ENCODE measurements at places on chromosomes 6 and 20. TPM values are rescaled to one million over a fixed set of nuclear protein-coding genes. Genes with fewer than 3 reads are reported as not detected.

GRCh38 chr6:82072751-82073150 lies 174.8 kb downstream of the IBTK start:
- DNase-seq: no peak

Gene FABP7
- total RNA-seq: not detected

Gene NHSL1
- 13.3 TPM for total RNA-seq

- peak; percentile 15 for DNase-seq
Measured at GRCh38 chr20:17995967-17996819, 27.4 kb downstream of the MGME1 start.

DNA sequence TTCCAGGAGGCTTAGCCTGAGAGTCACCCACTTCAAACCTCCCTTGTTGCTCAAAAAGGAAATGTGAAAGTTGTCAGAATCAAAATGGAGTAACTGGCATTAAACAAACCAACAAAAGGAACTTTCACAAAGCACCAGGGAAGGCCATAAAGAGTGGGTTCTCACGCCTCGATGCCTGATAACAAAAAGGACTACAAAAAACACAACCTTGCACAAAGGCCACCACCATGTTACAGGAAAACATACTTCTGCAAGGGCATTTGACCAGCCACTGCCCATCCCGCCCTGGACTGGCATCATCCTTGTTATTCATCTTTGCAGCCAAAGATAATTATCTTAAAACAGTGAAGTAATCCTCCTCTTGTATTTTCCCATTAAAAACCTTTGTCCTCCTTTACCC lies 34.8 kb downstream of the RNASET2 start:
- no peak for DNase-seq

GRCh38 chr6:8414844-8415243 lies 20.5 kb downstream of the SLC35B3 start:
- DNase-seq: no peak

GRCh38 chr6:34518669-34519365 lies 37.3 kb downstream of the SPDEF start:
- DNase-seq: no peak

Gene OR12D3
- total RNA-seq: not detected

GRCh38 chr6:167079853-167080297 lies 43.0 kb upstream of the CCR6 start:
- no peak for DNase-seq

Gene SIRPB2
- 11.0 TPM for total RNA-seq

GRCh38 chr6:106272287-106272686 lies 53.3 kb downstream of the ATG5 start:
- no peak for DNase-seq

GRCh38 chr6:36724514-36725390 lies 27.1 kb downstream of the RAB44 start:
- peak; percentile 27 for DNase-seq

DNA sequence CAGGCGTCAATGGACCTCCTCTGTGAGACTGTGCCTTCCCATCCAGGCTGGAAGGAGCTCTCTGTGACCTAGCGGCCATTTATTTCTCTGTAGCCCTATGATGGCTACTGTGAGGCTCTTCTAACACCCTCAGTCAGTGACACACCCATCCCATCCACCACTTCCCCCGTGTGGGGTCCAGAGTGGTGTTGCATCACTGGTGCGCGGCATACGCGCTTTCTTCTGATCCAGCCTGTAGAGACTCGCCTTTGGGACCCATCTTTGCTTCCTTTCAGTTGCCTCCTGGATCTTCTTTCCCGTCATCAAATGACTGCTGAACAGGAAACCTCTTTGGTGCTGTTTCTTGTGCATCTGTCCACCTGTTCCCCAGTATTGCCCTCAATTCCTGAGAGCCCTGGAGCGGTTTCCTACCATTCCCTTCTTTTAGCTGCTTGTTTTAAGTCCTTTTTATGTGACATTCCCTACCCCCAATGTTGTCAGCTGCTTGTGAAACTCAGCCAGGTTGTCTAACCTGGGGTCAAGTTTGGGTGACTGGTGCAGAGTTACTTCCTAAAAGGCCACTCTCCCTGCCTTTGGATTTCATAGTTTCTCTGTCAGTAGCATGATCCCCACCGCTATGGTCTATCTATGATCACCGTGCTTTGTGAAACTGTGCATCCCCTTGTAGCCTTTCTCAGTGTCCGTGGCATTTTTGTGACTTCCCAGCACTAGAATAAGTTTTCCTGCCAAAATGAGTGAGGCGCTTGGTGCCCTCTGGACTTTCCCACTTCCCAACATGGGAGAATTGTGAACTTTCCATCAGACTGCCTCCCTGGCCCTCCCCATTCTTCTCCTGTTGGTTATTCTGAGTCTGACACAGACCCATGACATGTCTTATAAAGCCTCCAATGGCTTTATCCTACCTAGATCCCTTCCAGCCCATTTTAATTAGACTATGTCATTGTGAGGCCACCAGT lies 5.7 kb downstream of the PRR3 start:
- no peak for DNase-seq

- no peak for DNase-seq
Measured at GRCh38 chr6:134358320-134358719, 40.4 kb upstream of the SGK1 start.

Gene HLA-DQA2
- total RNA-seq: 1.4 TPM

Gene ARG1
- not detected for total RNA-seq

Gene KHDC1L
- not detected for total RNA-seq

DNA sequence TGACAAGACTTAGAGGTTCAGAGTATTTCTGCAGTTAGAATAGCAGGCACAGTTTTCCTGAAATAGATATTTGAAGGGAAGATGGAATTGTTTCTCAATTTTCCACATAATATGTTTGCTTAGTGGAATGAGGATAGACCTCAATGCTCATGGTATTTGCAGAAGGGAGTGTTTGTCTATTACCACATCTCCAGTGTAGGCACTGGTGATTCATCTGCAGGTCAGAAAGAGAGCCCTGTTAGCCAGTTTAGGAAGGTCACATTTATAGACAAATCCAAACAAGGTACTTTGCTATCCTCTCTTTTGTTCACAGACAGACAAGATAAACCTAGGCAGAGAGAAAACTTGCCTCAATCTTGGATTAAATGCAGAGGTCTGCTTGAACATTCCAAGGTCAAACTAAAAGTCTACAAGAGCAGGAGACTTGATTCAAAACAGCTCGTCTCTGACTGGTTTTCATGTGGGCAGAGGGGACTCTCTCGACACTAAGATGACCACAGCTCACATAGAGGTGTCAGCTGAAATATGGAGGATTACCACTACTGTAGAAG lies 22.8 kb downstream of the ISM1 start:
- no peak for DNase-seq

Gene CENPW
- not detected for total RNA-seq

Gene MDC1
- 16.6 TPM for total RNA-seq

GRCh38 chr20:33337119-33337518 lies 54.1 kb downstream of the BPIFB1 start:
- no peak for DNase-seq

DNA sequence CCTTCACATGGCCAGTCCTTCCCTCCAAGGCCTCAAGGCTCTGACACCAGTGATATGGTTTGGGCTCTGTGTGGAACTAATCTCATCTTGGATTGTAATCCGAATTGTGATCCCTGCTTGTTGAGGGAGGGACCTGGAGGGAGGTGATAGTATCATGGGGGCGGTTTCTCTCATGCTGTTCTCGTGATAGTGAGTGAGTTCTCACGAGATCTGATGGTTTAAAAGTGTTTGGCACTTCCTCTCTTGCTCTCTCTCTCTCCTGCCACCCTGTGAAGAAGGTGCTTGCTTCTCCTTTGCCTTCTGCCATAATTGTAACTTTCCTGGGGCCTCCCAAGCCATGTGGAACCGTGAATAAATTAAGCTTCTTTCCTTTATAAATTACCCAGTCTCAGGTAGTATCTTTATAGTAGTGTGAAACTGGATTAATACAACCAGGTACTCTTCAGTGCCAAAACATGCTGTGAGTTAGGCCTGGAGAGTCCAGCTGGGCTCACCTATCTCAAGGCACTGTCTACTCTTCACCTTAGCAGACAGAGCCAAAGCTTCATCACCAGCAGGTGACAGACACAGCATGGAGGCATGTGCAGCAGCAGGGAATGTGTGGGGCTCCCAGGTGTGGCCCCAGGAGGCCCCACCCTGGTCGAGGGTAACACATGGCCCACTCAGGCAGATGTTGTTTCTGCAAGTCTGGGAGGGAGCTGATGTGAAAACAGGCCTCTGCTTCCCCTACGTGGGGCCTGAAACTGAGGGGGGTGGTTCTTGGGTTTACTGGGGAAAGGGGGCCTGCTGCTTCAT lies 97.5 kb upstream of the CDYL start:
- DNase-seq: no peak

GRCh38 chr20:1368448-1369199 lies 24.2 kb downstream of the FKBP1A start:
- no peak for DNase-seq

DNA sequence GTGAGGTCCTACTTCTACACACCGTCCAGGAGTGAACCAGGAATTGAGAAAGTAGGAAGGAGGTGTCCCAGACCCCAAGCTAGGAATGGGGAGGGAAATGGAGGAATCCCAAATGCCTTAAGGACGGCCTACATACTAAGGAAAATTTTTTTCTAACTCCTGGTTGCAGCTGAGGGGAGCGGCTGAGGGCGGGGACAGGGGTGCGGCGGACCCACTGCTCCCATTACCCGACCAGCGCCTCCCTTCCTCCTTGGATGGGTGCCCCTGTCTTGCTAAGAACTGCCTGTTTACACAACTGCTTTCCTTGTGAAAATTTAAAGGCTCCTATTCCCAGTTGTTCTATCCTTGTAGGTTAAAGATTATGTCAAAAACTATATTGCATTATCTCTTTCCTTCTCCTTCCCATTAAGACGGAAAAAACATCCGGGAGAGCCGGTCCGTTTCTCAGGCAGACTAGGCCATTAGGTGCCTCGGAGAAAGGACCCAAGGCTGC lies 699 bp upstream of the HSPA1B start:
- peak; percentile 60 for DNase-seq

Gene FAM184A
- 7.5 TPM for total RNA-seq

GRCh38 chr6:150142097-150142669 lies 661 bp upstream of the PPP1R14C start:
- DNase-seq: no peak

GRCh38 chr20:6709910-6710595 lies 57.4 kb upstream of the BMP2 start:
- no peak for DNase-seq

- DNase-seq: no peak
Measured at GRCh38 chr6:44162876-44163625, 4.4 kb downstream of the CAPN11 start.

- DNase-seq: no peak
Measured at GRCh38 chr6:154632119-154632518, 101.1 kb upstream of the SCAF8 start.

DNA sequence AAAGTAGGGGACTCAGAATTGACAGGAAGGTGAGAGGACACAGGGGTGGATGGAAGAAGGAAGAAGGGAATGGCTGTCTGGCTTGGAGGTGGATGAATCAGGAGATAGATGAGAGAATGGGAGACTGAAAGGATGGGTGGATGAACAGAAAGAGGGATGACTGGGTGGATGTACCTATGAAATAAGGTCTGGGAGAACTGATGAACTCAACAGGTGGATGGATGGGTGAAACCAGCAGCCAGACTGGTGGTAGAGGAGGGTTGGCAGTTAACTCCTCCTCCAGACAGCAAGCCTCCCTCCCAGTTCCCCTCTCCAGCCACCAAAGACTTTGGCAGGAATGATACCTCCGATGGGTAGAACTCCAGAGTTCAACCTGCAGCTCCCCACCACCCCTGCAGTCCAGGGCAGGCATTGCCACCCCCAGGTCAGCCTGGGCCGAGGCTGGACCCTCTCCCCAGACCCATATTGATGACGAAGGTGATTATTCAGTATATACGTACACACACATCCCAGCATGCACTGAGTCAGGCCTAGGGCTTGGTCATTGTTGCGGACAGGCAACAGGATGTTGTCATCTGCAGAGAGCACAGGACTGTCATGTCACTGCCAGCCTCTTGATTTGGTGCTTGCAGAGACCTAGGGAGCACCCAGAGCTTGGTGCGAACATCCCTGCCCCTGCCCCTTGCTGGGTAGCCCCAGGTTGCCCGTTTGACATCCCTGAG lies 2.0 kb downstream of the SUN5 start:
- no peak for DNase-seq

GRCh38 chr6:17015144-17015543 lies 86.7 kb upstream of the STMND1 start:
- no peak for DNase-seq

DNA sequence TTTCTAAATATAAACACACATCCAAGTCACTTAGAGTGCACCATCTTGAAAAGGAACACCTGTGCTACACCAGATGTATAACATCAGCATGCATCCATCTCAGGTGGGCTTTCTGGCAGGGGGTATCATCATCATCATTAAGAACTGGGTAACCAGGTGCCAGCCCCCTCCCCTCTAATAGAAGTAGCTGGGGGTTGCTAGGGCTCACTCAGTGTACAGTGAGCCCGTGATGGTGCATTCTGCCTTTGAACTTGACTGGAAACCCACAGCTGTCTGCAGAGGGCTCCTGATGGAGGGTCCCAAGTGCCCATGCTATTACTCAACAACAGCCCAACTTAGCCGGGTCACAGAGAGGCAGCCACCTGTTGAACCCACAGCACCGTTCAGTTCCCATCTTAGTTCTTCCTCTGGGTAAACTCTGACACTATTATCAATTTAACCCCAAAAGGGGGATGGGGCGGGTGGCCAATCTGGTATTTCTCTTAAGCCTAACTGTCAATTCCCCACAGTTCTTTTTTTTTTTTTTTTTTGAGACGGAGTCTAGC lies 32.7 kb upstream of the CCND3 start:
- DNase-seq: no peak

Gene HSPA1B
- total RNA-seq: 178 TPM

GRCh38 chr20:62925076-62925419 lies 1.3 kb downstream of the DIDO1 start:
- no peak for DNase-seq

Gene KIF25
- not detected for total RNA-seq

GRCh38 chr6:95318137-95318536 lies 259.2 kb upstream of the MANEA start:
- DNase-seq: no peak

DNA sequence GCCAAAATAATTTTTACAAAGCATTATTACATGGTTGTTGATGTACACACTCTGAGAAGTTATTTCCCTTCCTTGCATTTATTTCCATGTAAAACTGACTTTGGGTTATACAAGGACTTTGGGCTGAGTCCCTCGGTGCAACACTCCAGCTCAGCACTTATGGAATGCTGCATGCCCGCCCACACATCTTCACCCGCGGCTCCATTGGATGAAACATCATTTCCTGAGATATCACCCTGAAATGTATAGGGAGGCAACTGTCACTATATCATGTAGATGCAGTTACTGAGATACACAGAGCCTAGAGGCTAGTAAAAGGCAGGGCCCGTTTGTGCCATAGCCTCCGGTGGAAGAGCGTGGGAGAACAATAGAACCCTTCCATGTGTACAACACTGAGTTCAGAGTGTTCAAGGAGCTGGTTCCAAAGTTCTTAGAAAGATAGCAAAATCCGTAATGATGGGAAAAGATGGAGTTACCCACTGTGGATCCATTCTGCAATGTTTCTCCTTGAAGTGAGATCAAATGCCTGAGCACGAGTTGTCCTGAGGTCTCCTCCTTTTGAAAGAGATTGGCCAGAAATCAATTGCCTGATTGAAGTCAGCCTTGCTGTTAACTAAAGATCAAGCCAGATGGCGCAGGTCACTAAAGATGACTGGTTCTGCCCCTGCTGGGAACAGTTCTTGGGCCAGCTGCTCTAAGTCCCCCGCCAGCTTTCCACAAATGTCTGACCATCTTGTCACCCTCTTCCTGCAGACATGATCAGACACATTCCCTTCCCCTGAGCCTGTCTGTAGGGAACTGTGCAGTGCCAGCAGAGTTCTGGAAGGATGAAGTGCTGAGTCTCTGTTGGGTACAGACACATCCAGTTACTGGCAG lies 100.9 kb upstream of the IYD start:
- no peak for DNase-seq

Gene TGM3
- 0.27 TPM for total RNA-seq

- no peak for DNase-seq
Measured at GRCh38 chr6:29864037-29864810, 36.6 kb downstream of the HLA-G start.

Gene CST1
- total RNA-seq: not detected

Data from thoracic aorta (tissue), 2 donors.